ENCODE measurements at places on chromosomes 6 and 20.

- H3K4me1 ChIP-seq = no peaks in the 10 kb centered on the region
- no peaks in the 10 kb centered on the region for H3K36me3 ChIP-seq
- no peak overlapping the region for H3K4me3 ChIP-seq
- DNase-seq = no peak
- H3K27me3 ChIP-seq = no peaks in the 10 kb centered on the region
- H3K27ac ChIP-seq = no peak overlapping the region
Observed at GRCh38 chr20:631101-631500, 21.0 kb upstream of the TCF15 start.

- no peaks in the 10 kb centered on the region for H3K4me1 ChIP-seq
- no peaks in the 10 kb centered on the region for H3K36me3 ChIP-seq
- H3K27me3 ChIP-seq = no peaks in the 10 kb centered on the region
- DNase-seq = no peak
- no peak overlapping the region for H3K4me3 ChIP-seq
Observed at GRCh38 chr6:108029226-108029921, 45.2 kb downstream of the OSTM1 start.

DNA sequence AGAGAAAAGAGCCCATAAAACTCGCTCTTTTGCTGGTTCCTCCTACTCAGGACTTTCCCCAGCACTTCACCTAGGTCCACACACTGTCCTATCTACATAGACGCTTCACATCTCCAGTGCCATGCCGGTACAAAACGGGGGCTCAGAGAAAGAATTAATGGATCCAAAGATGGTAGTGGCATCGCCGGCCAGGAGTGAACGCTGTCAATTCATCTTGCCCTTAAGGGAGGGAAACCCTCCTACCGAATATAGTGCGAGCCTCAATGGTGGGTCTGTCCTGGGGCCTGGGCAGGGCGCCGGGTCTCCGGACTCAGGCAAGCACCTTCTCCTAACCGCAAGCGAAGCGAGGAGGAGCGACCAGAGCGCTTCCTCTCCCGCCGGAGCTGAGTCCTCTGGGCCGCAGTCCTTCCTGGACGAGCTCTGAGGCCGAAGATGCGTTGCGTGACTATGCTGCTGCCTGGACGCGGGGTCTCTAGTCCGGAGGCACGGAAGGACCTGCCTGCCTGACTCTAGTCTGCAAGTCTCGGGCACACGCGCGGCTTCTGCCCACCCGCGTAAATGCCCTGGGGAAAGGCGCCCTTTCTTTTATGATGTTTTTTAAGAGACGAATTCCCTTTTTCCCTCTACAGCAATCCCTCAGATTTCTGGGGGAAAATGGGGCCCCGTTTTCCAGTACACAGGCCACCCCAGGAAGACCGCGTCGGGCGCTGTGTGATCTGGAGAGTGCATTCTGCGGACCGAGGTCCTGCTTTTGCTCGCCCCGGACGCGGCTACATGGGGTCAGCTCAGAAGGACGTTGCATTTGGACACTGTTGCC lies 100.1 kb upstream of the PRDM1 start:
- no peak for DNase-seq
- H3K27ac ChIP-seq = no peak overlapping the region
- peaks cover 19% of the 10 kb centered on the region for H3K4me1 ChIP-seq

DNA sequence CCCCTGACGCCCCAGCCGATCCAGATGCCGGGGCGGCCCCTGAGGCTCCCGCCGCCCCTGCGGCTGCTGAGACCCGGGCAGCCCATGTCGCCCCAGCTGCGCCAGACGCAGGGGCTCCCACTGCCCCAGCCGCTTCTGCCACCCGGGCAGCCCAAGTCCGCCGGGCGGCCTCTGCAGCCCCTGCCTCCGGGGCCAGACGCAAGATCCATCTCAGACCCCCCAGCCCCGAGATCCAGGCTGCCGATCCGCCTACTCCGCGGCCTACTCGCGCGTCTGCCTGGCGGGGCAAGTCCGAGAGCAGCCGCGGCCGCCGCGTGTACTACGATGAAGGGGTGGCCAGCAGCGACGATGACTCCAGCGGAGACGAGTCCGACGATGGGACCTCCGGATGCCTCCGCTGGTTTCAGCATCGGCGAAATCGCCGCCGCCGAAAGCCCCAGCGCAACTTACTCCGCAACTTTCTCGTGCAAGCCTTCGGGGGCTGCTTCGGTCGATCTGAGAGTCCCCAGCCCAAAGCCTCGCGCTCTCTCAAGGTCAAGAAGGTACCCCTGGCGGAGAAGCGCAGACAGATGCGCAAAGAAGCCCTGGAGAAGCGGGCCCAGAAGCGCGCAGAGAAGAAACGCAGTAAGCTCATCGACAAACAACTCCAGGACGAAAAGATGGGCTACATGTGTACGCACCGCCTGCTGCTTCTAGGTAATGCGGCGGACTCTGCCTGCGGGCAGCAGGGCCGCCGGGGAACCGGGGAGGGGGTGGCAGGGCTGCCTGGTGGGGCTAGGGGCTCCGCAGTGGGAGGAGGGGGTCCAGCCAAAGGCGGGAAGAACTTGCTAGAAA lies 2.3 kb downstream of the GNAS start:
- H3K27ac ChIP-seq = no peak overlapping the region
- H3K27me3 ChIP-seq = peaks cover 31% of the 10 kb centered on the region
- no peaks in the 10 kb centered on the region for H3K36me3 ChIP-seq
- peak; percentile 20 for DNase-seq

DNA sequence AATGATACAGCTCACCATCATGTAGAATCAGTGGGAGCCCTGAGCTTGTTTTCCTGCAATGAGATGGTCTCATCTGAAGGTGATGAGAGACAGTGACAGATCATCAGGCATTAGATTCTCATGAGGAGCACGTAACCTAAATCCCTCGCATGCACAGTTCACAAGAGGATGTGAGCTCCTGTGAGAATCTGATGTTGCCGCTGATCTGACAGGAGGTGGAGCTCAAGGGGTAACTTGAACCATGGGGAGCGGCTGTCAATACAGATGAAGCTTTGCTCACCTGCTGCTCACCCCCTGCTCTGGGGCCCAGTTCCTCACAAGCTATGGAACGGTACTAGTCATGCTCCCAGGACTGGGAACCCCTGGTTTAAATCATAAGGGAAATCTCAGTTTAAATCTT lies 89.2 kb downstream of the THBS2 start:
- no peaks in the 10 kb centered on the region for H3K4me1 ChIP-seq
- no peaks in the 10 kb centered on the region for H3K36me3 ChIP-seq
- no peak overlapping the region for H3K4me3 ChIP-seq
- H3K27ac ChIP-seq = no peak overlapping the region
- no peak for DNase-seq
- H3K27me3 ChIP-seq = no peaks in the 10 kb centered on the region

DNA sequence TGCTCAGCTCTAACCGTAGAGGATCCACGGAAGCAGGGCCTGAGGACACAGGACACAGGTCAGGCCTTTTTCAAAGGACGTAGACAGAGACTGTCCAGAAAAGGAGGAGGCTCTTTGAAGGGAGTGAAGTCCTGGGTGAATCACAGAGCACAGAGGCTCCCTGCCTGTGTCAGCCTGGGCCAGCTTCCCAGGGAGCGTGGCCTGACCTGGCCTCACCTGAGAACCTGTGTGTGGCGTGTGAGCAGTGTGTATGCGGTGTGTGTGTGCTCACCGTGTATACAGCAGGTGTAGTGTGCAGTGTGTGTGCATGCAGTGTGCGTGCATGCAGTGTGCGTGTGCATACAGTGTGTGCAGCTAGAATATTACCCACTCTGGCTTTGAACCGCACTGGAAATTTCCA lies 56.0 kb upstream of the FNDC1 start:
- H3K4me1 ChIP-seq = peaks cover 72% of the 10 kb centered on the region
- no peaks in the 10 kb centered on the region for H3K36me3 ChIP-seq
- no peak overlapping the region for H3K4me3 ChIP-seq
- no peak for DNase-seq

DNA sequence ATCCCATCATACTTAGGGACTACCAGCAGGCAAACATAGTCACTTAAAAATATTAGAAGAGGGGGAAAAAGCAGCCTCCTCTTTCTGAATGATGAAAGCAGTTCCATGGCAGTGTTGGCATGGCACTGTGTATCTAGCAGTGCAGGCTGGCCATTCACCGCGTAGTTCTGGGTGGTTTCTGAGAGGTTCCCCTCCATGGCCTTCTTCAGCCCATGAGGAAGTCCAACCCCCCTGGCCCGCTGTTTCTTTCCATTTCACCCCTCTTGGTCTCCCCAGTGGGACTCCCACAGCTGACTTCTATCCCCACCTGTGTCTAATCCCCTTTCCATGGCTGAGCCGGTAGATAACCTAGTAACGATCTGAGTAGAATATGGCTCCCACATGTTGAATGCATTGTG lies 17.0 kb downstream of the PPARD start:
- H3K4me1 ChIP-seq = peaks cover 5% of the 10 kb centered on the region
- H3K4me3 ChIP-seq = no peak overlapping the region
- H3K36me3 ChIP-seq = peaks cover 25% of the 10 kb centered on the region
- DNase-seq = no peak
- H3K27ac ChIP-seq = no peak overlapping the region

DNA sequence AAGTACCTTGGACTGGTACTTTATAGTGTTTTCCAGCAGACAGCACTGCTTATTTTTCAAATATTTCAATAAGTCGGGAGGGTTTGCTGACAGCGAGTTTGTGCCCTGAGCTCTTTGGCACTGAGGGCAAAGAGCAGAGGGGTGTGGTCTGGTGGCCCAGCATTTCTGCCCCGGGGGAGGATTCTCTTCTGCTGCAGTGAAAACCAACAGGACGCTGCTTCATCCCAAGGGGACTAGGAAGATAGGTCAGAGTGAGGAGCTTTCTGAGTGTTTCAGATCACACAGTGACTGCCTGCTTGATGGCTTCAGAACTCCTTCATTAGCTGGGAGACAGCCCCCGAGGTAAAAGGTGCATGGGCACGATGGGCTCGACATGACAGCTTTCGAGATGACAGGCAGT lies 8.6 kb downstream of the ULBP2 start:
- no peak for DNase-seq
- H3K4me1 ChIP-seq = peaks cover 16% of the 10 kb centered on the region
- no peak overlapping the region for H3K4me3 ChIP-seq
- no peaks in the 10 kb centered on the region for H3K36me3 ChIP-seq
- peaks cover 17% of the 10 kb centered on the region for H3K27me3 ChIP-seq

GRCh38 chr6:9484091-9484490 lies 930.8 kb downstream of the TFAP2A start:
- H3K4me3 ChIP-seq = no peak overlapping the region
- DNase-seq = no peak
- H3K4me1 ChIP-seq = no peaks in the 10 kb centered on the region
- no peaks in the 10 kb centered on the region for H3K36me3 ChIP-seq
- no peak overlapping the region for H3K27ac ChIP-seq

DNA sequence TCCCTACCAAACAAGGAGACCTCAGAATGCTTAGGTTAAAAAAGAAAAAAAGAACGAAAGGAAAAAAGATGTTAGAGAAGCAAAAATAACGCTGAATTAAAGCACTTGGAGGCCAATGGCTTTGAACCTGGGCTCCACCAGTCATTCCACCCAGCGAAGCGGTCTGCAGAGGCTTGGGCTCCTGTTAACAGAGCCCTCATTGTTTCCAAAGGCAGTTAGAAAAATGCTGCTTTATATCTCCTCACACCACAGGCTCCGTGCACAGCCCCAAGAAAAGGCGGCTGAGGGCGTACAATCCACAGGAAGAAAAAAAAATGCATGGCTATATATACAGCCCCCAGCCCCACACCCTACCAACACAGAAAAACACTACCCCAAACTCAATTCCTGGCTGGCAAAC lies 255.9 kb downstream of the FOXC1 start:
- no peak overlapping the region for H3K4me3 ChIP-seq
- no peak for DNase-seq
- H3K27ac ChIP-seq = no peak overlapping the region

- no peak overlapping the region for H3K4me3 ChIP-seq
- no peak for DNase-seq
- peaks cover 9% of the 10 kb centered on the region for H3K4me1 ChIP-seq
- no peaks in the 10 kb centered on the region for H3K27me3 ChIP-seq
- no peaks in the 10 kb centered on the region for H3K36me3 ChIP-seq
- no peak overlapping the region for H3K27ac ChIP-seq
Observed at GRCh38 chr6:134267917-134268361, 50.0 kb downstream of the SGK1 start.

DNA sequence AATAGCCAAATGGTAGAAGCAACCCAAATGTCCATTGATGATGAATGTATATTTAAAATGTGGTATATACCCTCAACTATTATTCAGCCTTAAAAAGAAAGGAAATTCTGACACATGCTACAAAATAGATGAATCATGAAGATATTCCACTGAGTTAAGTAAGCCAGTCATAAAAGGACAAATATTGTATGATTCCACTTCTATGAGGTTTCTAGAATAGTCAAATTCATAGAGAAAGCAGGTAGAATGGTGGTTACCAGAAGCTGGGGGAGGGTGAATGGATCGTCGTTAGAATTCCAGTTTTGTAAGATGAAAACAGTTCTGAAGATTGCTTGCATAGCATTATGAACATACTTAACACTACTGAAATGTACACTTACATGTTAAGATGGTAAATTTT lies 214.3 kb upstream of the MYLIP start:
- no peak for DNase-seq
- no peaks in the 10 kb centered on the region for H3K36me3 ChIP-seq
- H3K27me3 ChIP-seq = no peaks in the 10 kb centered on the region

GRCh38 chr20:52923123-52923937 lies 48.8 kb upstream of the TSHZ2 start:
- no peaks in the 10 kb centered on the region for H3K4me1 ChIP-seq
- H3K27me3 ChIP-seq = no peaks in the 10 kb centered on the region
- no peak for DNase-seq
- H3K27ac ChIP-seq = no peak overlapping the region
- H3K4me3 ChIP-seq = no peak overlapping the region

GRCh38 chr6:292506-293192 lies 362 bp downstream of the DUSP22 start:
- DNase-seq = peak; percentile 87
- peak overlapping the region; percentile 52 for H3K4me3 ChIP-seq
- H3K27ac ChIP-seq = peak overlapping the region; percentile 98
- no peaks in the 10 kb centered on the region for H3K27me3 ChIP-seq

GRCh38 chr6:38193051-38193450 lies 373.5 kb downstream of the ZFAND3 start:
- no peaks in the 10 kb centered on the region for H3K4me1 ChIP-seq
- H3K27ac ChIP-seq = no peak overlapping the region
- no peaks in the 10 kb centered on the region for H3K27me3 ChIP-seq
- DNase-seq = no peak
- H3K4me3 ChIP-seq = no peak overlapping the region
- no peaks in the 10 kb centered on the region for H3K36me3 ChIP-seq

GRCh38 chr6:71277926-71278600 lies 10.5 kb upstream of the OGFRL1 start:
- no peak for DNase-seq
- H3K36me3 ChIP-seq = no peaks in the 10 kb centered on the region
- no peaks in the 10 kb centered on the region for H3K27me3 ChIP-seq
- H3K27ac ChIP-seq = no peak overlapping the region
- H3K4me3 ChIP-seq = no peak overlapping the region

DNA sequence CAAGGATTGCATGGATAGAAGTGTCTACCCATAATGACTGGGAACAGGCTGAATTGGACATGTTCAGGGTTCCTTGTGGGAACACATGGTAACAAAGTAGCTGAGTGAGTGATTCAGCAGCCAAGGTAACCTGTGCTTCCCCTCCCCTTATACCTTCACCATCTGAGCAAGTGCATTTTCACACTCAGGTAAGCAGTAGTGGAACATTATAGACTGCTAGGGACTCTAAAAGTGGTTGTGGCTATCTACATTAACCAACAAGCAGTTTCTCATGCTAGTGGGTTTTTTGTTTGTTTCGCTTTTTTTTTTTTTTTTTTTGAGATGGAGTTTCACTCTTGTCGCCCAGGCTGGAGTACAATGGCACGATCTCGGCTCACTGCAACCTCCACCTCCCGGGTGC lies 41.4 kb downstream of the KIZ start:
- peaks cover 11% of the 10 kb centered on the region for H3K4me1 ChIP-seq
- no peak overlapping the region for H3K27ac ChIP-seq
- DNase-seq = no peak
- no peaks in the 10 kb centered on the region for H3K27me3 ChIP-seq
- H3K36me3 ChIP-seq = peaks cover 12% of the 10 kb centered on the region
